Thymus (tissue), 14 donors: ENCODE measurements at places on chromosomes 5 and 9.

GRCh38 chr9:136771907-136772415, 7.6 kb upstream of the LCN15 start:
- no peak for DNase-seq

- no peak for DNase-seq
Measured at GRCh38 chr5:73254642-73255041, 81.6 kb downstream of the TMEM174 start.

DNA sequence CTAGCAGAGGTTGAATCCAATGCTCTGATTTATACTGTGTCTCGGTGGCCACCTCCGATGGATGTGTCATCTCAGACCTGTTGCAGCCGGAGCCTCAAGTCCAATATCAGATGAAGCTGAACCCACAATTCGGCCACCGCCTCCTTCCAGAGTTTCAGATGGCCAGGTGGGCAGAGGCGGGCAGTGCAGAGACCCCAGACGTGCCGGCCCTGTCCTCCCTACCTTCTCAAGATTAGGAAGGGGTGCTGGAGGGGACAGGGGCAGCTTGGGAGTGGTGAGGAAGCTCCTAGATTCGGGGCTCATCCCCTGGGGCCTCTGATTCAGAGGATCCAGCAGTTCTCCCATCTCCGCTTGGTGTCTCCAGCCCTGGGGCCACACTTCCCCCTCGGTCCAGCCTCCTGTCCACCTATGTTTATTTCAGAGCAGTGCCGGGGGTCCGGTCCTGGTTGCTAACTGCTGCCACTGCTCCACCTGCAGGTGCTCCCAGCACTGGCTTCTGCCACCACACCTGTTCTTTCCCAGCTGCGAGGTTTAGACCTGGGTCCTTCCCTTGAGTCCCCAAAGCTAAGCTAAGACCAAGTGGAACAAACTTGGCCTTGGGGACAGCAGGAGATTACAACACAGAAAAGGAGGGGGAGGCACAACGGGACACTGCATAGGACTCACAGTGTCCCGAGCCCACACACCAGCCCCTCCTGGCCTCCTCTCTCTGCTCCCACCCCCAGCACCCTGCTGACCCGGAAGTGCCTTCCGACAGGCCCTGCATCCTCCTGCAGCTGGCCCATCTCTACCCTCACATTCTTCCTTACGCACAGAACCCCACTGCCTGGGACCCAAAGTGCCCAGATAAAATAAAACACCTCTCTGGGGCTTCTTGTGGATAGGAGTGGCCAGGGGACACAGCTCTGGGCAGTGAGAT, 81.6 kb downstream of the NTNG2 start:
- no peak for DNase-seq

DNA sequence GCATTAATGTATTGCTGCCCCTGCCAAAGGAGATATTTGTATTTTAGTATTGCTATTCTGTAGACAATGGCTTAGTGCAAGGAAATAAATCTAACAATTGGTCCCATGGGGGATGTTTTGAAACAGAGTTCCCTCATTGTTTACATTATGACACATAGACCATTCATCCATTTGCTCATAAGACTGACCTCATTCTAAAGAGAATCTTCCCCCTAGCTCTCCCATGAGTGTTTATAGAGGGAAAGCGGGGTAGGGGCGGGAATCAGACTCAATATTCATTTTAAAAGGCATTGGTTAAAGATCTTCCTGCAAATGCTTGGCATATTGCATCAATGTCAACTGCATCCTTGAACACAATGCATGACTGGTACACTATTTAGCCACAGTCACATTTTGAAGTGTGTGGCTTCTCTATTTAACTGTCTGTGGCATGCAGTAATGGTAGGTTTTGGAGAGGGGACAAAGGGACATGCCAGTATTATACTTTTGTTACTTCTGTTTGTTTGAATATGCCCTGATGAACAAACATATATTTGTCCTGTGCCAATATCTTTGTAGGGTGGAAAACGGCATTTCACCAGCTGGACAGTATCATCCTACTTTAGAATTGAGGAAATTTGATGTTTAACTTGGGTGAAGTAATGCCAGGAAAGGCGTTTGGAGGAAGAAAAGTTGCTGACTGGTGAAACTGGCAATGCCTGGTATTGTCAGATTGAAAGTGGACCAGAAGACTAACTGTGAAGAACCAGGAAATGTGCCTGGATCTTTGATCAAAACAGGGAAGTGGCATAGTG, 84.1 kb upstream of the MEGF10 start:
- DNase-seq, result no peak

DNA sequence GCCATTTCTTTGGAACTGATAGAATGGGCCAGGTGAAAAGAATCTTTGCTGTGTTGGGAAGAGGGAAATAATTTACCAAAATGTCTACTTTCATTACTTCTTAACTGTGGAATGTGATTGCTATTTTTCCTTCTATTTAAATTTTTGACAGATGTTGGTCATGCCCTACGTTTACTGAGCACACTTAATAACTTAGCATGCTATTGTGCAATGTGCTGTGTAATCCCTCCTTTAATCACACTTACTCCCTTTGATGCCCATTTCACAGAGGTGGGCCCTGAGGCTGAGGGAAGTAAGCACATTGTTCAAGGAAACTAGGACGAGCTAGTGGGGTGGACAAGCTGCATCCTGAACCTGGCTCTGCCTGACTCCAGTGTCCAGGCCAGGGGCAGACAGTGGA, 47.8 kb upstream of the INSYN2B start:
- no peak for DNase-seq

GRCh38 chr9:76390656-76391055, 3.6 kb downstream of the RFK start:
- DNase-seq, result no peak

DNA sequence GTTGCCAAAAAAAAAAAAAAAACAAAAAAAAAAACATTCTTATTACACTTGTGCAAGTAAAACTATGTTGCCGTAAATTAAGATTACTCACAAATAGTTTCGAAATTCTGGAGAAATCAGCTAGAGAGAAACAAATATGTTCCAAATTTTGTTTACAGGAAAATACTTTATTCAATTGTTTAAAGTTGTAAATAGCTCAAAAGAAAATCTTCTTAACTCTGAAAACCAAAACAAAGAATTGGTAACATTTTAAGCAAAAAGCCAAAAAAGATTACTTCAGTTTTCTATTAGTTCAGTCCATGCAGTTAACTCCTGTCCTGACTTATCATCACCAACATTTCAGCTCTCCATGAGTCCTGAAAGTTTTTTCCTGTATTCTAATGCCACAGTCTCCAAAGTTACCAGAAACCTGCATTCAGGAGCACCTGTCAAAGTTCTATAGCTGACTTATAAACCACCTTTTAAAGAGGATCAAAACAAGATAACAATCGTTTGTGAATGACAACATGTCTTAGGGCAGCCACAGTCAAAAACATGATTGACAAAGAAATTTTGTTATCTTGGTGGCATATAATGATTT, 194.1 kb downstream of the RANBP17 start:
- DNase-seq, result no peak

DNA sequence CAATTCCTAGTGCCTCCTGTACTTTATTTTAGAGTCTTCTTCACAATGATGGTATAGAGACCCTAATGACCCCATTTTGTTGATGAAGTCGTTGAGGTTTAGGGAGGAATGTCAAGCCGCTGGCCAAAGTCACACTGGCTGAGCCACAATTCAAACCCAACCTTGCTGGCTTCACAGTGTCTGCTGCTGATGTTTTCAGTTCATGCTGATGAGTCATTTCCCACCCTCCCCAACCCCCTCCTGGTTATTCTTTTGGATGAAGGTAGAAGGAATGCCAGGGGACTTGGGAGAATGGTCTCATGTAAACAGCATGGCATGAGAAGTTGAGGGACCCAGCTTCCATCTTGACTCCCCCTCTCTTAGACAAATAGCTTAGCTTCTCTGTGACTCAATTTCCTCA, 68.6 kb downstream of the TMEM252 start:
- no peak for DNase-seq
